Left ventricle myocardium superior (tissue), 1 donor: ENCODE measurements at places on chromosomes 11 and 22.

DNA sequence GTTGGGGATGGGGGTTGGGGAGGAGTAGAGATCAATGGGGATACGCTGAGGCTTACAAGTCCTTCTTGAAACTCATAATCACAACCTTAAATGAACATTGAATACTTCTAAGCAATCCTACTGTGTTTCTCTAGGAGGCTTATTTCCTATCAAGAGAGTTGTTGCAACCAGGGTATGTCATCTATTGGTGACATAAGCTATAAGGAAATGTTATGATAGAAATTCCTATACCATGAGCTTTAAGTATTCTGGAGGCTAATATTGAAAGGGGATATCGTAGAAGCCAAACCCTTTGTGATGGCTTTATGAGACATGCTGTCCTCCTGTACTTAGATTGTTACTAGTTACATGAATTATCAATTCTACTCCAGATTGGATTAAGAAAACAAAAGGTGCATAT lies 72.9 kb downstream of the DKK3 start:
- no peak for DNase-seq

GRCh38 chr22:40443732-40444131 lies 73.3 kb downstream of the SGSM3 start:
- no peak for DNase-seq

DNA sequence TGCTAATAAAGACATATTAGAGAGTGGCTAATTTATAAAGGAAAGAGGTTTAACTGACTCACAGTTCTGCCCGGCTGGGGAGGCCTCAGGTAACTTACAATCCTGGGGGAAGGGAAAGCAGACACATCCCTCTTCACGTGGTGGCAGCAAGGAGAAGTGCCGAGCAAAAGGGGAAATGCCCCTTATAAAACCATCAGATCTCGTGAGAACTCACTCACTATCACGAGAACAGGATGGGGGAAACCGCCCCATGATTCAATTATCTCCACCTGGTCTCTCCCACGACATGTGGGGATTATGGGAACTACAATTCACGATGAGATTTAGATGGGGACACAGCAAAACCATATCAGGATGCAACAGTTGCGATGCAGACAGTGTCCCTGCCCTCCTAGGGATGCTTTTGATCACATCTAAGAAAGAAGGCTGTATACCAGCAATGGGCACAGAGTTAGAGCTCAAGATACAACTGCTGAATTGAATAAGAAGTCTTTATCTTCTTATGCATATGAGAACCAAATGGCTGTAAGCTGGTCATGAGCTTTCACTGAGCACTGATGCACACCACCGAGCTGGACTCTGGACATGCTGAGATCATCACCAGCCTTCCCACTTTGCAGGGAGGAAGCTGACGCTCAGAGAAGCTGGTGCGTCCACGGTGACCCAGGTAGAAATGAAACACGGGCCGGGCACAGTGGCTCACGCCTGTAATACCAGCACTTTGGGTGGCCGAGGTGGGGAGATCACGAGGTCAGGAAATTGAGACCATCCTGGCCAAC lies 255.2 kb downstream of the MN1 start:
- DNase-seq = no peak

DNA sequence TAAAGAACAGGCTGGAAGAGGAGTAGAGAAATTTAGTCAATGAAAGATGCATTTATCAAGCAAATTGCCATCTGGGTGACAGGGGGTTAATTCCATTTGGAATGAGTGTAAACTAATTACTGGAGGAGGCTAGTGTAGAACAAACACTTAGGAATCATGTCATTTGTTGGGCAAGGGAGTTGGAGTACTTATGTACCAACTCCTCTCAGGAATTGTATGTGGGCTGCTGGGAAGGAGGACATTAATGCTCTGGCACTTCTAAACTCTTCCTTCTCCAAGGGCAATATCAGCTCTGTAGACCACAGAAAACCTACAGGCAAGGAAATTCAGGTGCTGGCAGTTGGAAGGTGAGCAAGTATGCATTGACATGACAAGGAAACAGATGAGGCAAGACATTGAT lies 141.0 kb downstream of the MSANTD4 start:
- DNase-seq = no peak

GRCh38 chr11:13068211-13068610 lies 59.1 kb downstream of the RASSF10 start:
- no peak for DNase-seq

- no peak for DNase-seq
Measured at GRCh38 chr11:72232260-72233055, 7.9 kb downstream of the INPPL1 start.

- DNase-seq = peak; percentile 68
Measured at GRCh38 chr11:17351510-17352176, at the start of gene NCR3LG1. TSS of gene NCR3LG1 (plus strand) at chr11:17351800. CDS start at chr11:17351970, 170 bp downstream.

- DNase-seq = no peak
Measured at GRCh38 chr11:12140186-12140793, 29.9 kb downstream of the MICAL2 start.
